Sigmoid colon (tissue), 7 donors: ENCODE measurements at places on chromosomes 2 and 18. TPM values are rescaled to one million over a fixed set of nuclear protein-coding genes. Genes with fewer than 3 reads are reported as not detected.

IL36A gene
- not detected for polyA plus RNA-seq

CDCA7 gene
- 13.4 TPM for polyA plus RNA-seq

CYP27C1 gene
- 0.60 TPM for polyA plus RNA-seq

UGT1A3 gene
- not detected for polyA plus RNA-seq

ZSWIM2 gene
- polyA plus RNA-seq, result not detected

CAPN14 gene
- polyA plus RNA-seq, result 0.25 TPM

PRR30 gene
- not detected for polyA plus RNA-seq

UGT1A5 gene
- not detected for polyA plus RNA-seq

RELCH gene
- 6.6 TPM for polyA plus RNA-seq

B3GNT7 gene
- polyA plus RNA-seq, result 12.0 TPM

WDCP gene
- polyA plus RNA-seq, result 1.8 TPM

GPBAR1 gene
- polyA plus RNA-seq, result 2.5 TPM

NPC1 gene
- polyA plus RNA-seq, result 9.0 TPM

BUB1 gene
- 12.3 TPM for polyA plus RNA-seq

ALPG gene
- not detected for polyA plus RNA-seq

RAPGEF4 gene
- polyA plus RNA-seq, result 4.2 TPM

HOXD12 gene
- polyA plus RNA-seq, result not detected

CDH20 gene
- 0.15 TPM for polyA plus RNA-seq

IL1F10 gene
- not detected for polyA plus RNA-seq

CFC1 gene
- not detected for polyA plus RNA-seq

MYO5B gene
- 80.7 TPM for polyA plus RNA-seq

DAPL1 gene
- not detected for polyA plus RNA-seq

DUSP19 gene
- polyA plus RNA-seq, result 1.2 TPM

SAG gene
- polyA plus RNA-seq, result not detected

DPYSL5 gene
- not detected for polyA plus RNA-seq

CTNNA2 gene
- polyA plus RNA-seq, result not detected

DSC2 gene
- polyA plus RNA-seq, result 42.1 TPM

PECR gene
- 16.8 TPM for polyA plus RNA-seq

CAB39 gene
- polyA plus RNA-seq, result 60.2 TPM

DSG1 gene
- not detected for polyA plus RNA-seq

C1QL2 gene
- not detected for polyA plus RNA-seq

MATN3 gene
- not detected for polyA plus RNA-seq

TEKT4 gene
- not detected for polyA plus RNA-seq

DLX1 gene
- not detected for polyA plus RNA-seq

KIF1A gene
- polyA plus RNA-seq, result under 0.01 TPM

HMSD gene
- polyA plus RNA-seq, result 0.54 TPM

SMARCAL1 gene
- polyA plus RNA-seq, result 7.8 TPM

OXER1 gene
- 1.8 TPM for polyA plus RNA-seq

UGT1A10 gene
- 10.8 TPM for polyA plus RNA-seq

SRD5A2 gene
- not detected for polyA plus RNA-seq

HNRNPA3 gene
- polyA plus RNA-seq, result 130 TPM

UGT1A1 gene
- polyA plus RNA-seq, result 0.74 TPM

LHCGR gene
- polyA plus RNA-seq, result not detected
